ENCODE measurements at places on chromosomes 13 and 19.

- no peak for DNase-seq
These were observed 13.3 kb upstream of the LILRB1 start for GRCh38 chr19:54616821-54617560.

DNA sequence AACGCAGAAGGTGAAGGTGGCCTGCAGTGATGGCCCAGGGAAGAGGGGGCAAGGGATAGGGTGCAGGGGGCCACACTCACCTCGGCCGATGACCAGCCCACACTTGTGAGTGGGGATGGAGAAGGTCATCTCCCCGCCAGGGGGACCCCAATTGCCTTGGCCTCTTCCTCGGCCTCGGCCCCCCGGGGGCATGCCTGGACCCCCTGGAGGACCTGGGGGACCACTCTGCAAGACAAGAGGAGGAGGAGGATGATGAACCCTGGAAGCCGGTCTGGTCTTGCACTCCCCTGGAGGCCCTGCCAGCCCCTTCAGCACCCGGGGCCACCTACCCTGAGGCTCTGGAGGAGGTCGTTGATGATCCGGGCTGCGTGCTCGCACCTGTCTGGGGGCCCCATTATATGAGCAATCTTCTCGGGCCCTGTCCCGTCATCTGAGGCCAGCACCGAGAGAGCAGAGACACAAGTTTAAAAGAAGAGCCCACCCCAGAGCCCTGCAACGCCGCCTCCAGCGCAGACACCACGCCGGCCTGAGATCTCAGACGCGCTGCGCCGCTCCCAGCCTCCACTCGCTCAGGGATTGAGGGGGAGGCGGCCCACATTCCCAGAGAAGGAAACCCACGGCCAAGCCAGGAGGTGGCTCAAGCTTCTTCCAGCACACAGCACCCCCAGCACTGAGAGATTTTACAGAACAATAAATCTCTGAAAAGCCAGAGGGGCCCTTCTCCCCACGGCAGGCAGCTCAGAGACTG is 7.8 kb downstream of the KHSRP start:
- DNase-seq = no peak

DNA sequence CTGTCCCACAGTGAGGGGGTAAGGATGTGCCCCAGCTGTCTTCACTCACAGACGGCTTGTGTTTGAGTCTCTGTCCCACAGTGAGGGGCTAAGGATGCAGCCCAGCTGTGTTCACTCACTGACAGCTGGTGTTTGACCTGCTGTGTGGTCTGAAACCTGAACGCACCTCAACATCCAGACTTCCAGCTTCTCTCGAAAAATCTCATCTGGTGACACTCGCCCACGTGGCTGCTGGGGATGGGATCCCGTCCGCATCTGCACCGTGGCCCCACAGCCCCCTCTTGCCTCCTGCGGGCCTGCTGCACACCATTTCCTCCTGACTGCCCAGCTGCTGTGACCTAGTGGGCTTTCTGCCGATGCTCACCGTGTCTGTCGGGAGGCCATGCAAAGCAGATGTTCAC is 27.3 kb downstream of the CHAF1A start:
- no peak for DNase-seq

- no peak for DNase-seq
These were observed 10.3 kb downstream of the TMTC4 start for GRCh38 chr13:100664171-100664900.

DNA sequence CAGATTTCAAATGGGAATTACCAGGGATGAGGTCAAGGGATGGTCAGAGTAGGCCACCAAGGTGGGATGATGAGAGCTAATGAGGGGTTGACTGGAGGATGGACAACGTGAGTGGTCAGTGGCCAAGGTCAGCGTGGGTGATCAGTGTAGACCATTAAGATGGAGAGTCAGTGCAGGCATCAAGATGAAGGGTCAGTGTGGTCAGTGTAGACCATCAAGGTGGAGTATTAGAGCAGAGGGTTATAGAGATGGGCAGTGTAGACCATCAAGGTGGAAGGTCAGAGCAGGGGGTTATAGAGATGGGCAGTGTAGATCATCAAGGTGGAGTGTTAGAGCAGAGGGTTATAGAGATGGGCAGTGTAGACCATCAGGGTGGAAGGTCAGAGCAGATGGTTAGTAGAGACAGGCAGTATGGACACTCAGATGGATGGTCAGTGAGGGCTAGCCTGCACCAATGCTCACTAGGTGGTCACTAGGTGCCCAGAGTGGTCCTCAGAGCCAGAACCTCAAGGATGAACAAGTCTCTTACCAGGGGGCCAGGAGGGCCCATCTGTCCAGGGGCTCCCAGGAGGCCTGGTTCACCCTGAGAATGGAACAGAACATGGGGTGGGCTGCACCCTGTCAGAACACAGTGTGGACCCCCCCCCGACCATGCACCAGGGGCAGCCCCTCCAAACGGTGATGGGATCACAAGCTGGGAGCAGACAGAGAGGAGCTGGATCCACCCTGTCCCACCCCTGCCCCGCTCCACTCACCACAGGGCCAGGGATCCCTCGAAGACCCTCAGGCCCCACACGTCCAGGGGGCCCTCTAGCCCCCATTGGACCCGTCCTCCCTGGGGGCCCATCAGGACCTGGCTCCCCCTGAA is 32.7 kb upstream of the OLFM2 start:
- DNase-seq = no peak

DNA sequence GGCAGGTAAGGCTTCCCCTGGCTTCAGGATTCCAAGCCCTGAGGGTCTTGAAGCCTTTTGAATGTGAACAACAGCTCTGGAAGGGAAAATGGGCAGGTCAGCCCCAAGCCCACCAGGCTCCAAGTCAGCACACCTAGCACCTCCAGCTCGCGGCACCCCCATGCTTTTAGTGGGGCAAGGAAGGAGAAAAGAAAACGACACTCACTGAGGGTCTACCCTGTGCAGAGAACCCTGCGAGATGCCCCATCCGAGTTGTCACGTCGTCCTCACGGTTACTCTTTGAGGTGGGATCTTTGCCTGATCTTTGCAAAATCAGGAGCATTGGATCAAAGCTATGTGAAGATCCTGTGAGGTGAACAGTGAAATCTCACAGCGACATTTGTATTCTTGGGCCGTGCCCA is 5.7 kb upstream of the F10 start:
- DNase-seq = no peak

- DNase-seq = no peak
These were observed 22.7 kb upstream of the KCTD15 start for GRCh38 chr19:33773704-33774624.

DNA sequence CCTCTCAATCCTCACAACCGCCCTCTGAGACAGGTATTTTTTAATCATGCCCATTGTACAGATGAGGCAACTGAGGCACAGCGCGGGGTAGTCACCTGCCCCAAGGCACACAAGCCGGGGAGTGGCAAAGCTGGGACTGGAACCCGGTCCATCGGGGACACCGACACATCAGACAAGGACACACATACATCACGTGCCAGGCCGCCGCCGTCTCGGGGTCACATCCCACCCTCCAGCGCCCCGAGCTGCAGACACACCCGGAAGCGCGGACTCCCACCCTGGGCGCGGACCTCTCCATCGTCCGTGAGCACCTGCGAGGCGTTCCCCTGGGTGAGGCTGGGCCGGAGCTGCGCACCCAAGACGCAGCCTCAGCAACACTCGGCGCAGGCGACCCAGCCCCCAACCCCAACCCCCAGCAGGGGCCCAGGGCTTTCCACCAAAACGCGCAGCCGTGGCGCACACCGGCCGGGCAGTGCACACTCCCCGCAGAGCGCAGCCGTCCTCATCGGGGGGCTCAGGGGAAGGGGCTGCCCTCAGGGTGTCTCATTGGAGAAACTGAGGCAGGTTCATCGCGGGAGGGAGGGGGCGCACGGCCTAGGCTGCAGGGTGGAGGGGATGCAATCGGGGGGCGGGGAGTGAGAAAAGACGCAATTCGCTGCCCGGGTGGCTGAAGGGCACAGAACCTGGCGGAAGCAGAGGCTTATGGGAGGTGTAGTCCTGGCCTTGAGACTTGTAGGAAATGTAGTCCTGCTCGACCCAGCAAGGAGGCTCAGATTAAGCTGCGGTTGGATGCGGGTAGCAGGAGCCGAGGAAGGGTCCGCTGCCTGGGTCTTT is 1.9 kb upstream of the LMTK3 start:
- DNase-seq = peak; percentile 92

DNA sequence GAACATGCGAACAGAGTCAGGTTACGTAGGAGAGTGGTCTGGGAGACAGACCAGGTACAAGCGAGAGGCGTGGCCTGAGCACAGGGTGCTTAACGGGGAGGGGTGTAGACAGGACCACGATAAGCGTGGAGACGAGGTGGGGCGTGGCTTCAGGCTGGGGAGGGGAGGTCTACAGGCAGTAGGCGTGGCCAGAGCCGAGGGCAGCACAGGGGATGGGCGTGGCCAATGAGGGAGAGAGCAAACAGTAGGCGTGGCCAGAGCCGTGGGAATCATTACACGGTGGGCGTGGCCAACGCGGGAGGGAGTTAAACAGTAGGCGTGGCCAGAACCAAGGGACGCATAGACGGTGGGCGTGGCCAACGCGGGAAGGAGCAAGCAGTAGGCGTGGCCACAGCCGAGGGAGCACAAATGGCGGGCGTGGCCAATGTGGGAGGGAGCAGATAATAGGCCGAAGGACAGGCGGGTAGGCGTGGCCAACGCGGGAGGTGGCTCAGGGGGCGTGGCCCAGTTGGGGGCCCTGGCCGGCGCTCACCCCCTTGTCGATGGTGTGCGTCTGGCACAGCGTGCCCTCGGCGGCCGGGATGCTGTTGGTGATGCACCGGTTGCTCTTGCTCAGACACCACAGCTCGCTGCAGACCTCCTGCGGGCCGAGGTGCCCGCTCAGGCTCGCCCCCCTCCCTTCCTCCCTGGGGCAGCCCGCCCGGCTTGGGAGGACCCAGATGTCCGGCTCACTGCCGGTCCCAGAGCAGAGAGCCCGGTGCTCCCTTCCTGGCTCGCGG is 15.2 kb upstream of the MYO1F start:
- DNase-seq = peak; percentile 85

DNA sequence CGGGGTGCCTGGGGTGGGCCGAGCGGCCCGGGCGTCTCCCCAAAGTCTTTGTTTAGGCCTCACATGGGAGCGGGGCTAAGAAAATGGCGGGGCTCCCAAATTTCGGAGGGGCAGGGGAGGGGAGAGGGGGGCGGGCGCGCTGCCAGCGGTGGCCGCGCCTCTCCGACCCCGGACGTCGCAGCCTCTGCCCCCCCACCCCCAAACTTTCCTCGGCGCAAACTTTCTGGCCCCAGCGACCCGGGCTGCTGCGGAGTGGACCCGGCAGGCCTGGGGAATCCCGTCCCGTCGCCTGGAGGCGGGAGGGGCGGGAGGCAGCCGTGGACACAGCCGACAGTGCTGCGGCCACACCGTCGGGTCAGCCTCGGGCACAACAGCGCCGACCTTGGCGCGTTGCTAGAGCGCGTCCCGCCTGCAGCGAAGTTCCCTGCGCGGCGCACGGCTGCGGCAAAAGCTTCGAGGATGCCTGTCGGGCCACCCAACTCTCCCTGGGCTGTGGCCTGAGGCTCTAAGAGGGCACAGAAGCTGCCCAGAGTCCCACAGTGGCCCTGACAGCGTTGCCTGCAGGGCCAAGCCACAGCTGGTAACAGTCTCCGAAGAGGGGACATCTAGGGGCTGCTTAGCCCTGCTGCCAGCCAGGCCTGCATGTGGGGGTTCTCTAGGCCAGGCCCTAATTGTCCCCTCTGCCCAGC is 1.3 kb downstream of the NFIX start:
- peak; percentile 73 for DNase-seq

DNA sequence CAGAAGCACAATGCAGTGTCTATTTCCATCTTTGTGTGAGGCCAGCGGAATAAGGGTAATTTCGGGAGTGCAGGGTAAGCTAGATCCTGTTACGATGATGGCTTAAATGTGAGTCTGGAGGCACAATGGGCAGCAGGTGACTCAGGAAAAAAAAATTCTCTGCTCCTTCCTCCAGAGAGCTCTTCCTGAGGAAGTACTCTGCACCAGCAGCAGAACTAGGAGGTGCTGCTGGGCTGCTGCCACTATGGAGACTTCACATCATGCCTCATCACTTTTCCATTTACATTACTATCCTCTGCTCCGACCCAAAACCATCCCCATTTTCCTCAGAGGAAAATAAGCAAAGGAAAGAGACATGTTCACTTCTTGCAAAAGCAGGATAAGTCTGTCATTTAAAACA is 282.0 kb downstream of the DNAJC15 start:
- no peak for DNase-seq

DNA sequence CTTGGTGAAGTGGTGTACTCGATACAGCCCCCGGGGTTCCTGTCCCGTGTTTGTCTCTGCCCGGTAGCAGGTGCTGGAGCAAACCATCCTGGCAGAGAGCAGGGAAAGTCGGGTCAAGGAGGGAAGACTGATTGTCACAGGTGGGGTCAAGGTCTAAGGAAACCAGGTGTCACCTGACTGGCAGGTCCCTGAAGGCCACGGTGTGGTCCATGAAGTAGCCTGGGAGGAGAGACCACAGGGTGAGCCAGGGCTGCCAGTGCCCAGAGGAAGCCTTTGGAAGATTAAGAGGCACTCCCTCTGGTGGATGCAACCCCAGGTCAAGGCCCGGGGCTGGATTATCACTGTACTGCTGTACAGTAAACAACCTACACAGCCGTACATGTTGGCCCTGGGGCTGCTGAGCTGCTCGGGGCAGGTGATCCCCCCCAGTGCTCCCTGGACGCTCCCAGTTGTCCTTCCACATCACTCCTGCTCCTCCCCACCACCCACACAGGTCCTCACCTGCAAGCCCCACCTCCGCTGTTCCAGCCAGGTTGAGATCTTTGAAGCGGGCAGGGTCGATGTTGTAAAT is 6.0 kb upstream of the CCER2 start:
- peak; percentile 93 for DNase-seq

- DNase-seq = no peak
These were observed 15.9 kb downstream of the DYRK1B start for GRCh38 chr19:39817888-39818561.

DNA sequence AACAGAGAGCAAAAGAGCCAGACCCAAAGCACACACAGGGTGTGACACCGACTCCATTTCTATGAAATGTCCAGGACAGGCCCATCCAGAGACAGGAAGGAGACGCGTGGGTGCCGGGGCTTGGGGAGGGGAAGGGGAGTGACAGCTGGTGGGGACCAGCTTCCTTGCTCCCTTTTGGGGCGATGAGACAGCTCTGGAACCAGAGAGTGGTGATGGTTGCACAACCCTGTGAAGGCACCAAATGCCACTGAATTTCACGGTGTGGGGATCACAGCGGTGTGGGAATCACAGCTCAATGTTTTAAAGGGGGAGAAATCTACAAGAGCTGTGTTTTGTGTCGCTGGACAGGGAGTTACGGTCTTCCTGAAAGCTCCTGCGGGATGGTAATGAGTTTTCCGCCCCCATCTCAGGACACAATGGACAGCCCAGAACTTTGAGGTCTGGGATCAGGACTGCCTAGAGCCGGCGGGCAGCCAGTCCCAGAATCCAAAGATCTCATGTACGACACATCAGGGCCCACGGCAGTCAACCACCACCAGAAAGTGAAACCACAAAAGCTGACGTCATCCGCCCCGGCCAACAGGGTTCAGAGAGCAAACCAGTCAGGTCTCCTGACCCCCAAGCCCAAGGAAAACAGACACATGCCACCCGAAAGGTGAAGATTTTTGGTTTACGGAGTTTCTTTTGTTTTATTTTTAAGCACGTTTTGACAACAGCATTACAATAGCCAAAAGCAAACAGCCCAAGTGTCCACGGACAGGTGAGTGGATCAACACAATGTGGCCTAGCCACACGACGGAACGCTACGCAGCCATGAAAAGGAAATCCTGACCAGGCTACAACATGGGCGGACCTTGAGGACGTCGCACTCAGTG is 7.3 kb downstream of the SGTA start:
- DNase-seq = no peak

GRCh38 chr13:100182900-100183490 is 94.1 kb downstream of the PCCA start:
- DNase-seq = no peak

- DNase-seq = no peak
These were observed 13.8 kb downstream of the PAK4 start for GRCh38 chr19:39139305-39139874.

- peak; percentile 82 for DNase-seq
These were observed 572 bp downstream of the SNAPC2 start for GRCh38 chr19:7920519-7921301.
